ENCODE measurements at places on chromosomes 11 and 22.

DNA sequence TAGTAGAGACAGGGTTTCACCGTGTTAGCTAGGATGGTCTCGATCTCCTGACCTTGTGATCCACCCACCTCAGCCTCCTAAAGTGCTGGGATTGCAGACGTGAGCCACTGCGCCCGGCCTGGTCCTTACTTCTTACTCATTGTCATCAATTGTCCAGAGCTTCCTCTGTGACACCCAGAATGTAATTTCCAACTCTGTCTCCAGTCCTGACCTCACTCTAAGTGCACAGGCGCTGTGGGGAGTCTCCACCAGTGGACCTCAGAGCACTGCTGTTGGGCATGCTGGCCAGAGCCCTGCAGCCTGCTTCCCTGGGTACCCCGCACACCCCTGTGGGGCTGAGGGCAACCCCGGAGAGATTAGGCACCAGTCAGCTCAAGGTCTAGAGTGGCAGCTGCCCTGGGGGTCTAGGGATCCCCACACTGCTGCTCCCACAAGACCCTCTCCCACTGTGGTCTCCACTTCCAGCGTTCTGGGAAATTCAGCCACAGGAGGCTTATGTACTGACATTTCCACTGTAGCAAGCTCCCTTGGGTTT lies 1140.3 kb downstream of the TBC1D22A start:
- no peak for DNase-seq

DNA sequence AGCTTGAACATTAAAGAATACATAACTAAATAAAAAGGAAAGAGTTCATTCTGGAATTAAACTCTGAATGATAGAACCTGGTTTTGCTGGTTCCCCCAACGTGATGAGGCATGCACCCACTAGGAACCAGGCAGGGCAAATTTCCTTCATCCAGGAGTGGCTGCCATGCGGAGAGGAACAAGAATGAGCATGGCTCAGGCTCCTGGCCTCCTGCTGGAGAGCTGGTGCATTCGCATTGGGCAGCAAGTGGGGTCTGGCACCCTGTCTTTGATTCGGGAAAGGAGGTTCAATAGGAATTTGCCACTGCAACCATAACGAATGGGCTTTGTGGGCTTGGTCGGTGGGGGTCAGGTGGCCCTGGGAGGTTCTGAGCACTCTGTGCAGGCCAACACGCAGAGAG lies 169.8 kb upstream of the TENM4 start:
- no peak for DNase-seq

DNA sequence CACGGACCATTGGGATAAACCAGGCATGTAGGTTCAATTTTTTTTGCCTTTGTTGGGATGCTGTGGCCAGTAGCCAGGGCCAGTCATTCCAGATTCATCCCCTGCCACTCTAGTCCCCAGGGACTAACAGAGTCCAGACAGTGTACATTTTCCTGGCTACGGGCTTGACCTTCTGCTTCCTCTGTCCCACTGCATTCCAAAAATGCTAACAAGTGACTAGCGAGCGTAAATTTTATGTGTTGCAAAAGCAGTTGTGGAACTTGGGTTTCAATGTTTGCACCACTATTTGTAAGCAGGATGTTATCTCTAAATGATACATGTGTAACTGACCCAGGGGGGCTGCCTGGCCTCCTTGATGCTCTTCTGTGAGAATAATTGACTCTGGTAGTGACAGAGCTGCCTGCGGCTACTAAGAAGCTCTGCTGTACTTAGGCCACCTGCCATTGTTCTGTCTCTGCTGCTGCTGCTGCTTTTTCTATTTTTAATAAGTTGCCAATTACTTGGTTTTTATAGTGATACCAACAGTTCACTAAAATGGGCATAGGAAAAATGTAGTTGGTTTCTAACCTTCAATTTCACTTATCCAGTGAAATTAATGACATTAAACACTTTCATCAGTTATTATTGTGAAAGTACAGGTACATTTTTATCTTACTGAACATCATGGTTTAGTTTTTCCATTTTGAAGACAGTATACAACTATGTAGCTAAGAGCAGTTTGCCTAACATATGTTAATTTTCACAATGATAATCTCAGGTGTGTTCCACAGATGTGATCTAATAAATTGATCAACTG lies 26.8 kb downstream of the TNRC6B start:
- peak; percentile 90 for DNase-seq

DNA sequence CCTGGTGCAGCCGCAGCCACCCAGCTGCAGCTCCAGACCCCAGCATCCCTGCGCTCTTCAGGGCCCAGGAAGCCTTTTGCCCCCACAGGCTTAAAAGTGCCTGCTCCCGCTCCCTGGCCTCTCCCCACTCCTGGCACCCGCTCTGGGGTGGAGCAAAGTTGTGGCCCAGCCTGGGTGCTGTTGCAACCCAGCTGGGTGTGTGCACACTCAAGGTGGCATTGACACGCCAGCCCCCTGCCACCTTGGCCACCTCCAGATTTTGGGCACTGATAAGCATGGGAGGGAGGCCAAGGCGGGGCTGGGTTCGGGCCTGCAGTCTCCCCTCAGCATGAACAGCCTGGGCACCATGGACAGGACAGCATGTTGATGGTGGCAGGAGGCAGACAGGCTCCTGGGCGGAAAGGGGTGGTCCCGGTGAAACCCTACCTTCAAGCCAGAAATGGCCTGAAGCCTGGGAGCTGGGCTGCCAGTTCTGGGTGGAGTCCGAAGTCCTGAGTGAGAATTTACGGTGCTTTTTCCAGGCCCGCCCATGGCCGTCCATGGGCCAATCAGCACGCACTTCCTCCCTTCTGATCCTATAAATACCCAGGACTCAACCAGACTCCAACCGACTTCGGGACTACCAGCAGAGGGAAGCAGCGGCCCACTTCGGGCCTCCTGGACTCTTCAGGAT lies 23.6 kb upstream of the RNASEH2C start:
- peak; percentile 25 for DNase-seq

DNA sequence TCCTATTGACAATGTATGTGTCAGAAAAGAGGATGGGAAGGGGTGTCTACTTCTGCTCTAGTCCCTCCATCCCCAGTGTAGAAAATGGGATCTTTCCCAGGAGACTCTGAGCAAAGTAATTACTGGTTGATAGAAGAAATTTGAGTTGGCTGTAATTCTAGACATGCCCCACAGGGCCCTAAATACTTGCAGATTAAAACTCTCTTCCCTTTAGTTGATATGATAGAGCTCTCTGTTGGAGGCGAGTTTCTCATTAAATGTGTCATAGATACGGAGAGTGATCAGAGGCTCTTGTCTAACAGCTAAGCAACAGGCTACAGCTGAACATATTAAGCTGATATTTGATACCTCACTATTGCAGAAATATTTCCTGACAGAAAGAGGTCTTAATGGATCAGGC lies 32.9 kb downstream of the OR52E1 start:
- DNase-seq, result no peak

GRCh38 chr11:83047515-83048225 lies 24.0 kb downstream of the RAB30 start:
- DNase-seq, result no peak

- no peak for DNase-seq
Observed at GRCh38 chr11:43504316-43504950, 145.7 kb downstream of the TTC17 start.

DNA sequence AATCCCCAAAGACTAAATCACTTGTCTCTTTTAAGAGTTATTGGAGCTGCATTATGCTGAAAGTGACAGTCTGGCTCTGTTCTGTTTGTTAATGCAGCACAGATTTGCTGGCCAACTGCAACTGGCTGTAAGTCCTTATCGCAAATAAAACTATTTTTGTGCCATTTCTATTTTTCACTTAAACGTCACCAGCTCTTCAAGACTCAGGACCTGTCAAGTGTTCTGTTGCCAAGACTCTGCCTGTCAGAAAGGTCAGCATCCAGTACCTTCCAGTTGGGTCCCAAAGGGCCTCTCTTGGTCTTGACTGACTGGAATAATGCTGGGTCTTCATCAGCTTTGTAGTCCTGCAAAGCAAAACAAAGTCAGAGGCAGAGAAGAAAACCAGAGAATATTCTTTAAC lies 45.6 kb downstream of the PITPNB start:
- no peak for DNase-seq

- DNase-seq, result no peak
Observed at GRCh38 chr22:32829451-32829851, 27.9 kb downstream of the TIMP3 start.

- no peak for DNase-seq
Observed at GRCh38 chr11:122681070-122681469, 25.5 kb downstream of the UBASH3B start.

DNA sequence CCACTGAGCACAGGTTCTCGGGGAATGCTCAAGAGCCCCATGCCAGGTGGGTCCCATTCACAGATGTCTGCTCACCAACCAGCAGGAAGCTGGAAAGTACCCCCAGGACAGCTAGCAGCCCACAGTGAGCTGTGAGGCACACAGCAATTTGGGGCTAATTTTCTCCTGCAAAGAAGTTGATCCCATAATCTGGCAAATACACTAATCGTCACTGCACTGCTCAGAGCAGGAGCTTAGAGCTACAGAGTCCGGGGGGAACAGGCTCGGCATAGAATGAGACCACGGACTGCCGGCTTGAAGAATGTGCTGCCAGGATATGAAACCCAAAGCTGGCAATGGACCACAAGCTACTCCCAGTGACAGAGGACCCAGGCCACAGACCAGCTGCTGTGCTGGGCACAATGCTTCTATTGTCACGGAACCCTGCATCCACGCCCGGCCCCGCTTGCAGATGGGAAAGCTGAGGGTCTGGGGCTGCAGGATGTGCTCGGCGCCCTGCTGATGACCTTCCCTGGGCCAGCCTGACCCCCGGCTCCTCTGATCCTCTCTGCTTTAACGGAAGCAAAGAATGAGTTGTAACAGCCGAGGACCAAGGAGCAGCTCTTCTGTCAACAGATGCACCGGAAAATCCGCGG lies 239.7 kb downstream of the CTTN start:
- DNase-seq, result no peak

- DNase-seq, result no peak
Observed at GRCh38 chr11:27040302-27041115, at the start of gene BBOX1. TSS of gene BBOX1 (plus strand) at chr11:27040815. CDS start at chr11:27055431, 14,616 bp downstream.

GRCh38 chr11:46114378-46114777 lies 6.9 kb downstream of the PHF21A start:
- no peak for DNase-seq

- DNase-seq, result peak; percentile 94
Observed at GRCh38 chr22:44309137-44309536, 3.6 kb downstream of the SHISAL1 start.
